ENCODE measurements at places on chromosomes 7 and 10. TPM values are rescaled to one million over a fixed set of nuclear protein-coding genes. Genes with fewer than 3 reads are reported as not detected.

The MRC1 gene
- not detected for polyA plus RNA-seq

The THSD7A gene
- 0.01 TPM for polyA plus RNA-seq

The TCAF2 gene
- polyA plus RNA-seq: 2.7 TPM

The CCDC7 gene
- polyA plus RNA-seq: 2.2 TPM

The SPDYE11 gene
- polyA plus RNA-seq: 0.65 TPM

The OR2A1 gene
- 0.10 TPM for polyA plus RNA-seq

The MSMB gene
- polyA plus RNA-seq: not detected

The ICA1 gene
- not detected for polyA plus RNA-seq

The RELN gene
- 0.76 TPM for polyA plus RNA-seq

The HECW1 gene
- 2.0 TPM for polyA plus RNA-seq

The PLA2G12B gene
- polyA plus RNA-seq: not detected

Measured in GM23248 (cell line).